ENCODE measurements at places on chromosomes 4 and X. TPM values are rescaled to one million over a fixed set of nuclear protein-coding genes. Genes with fewer than 3 reads are reported as not detected.

CCDC158 gene
- not detected for total RNA-seq

DNA sequence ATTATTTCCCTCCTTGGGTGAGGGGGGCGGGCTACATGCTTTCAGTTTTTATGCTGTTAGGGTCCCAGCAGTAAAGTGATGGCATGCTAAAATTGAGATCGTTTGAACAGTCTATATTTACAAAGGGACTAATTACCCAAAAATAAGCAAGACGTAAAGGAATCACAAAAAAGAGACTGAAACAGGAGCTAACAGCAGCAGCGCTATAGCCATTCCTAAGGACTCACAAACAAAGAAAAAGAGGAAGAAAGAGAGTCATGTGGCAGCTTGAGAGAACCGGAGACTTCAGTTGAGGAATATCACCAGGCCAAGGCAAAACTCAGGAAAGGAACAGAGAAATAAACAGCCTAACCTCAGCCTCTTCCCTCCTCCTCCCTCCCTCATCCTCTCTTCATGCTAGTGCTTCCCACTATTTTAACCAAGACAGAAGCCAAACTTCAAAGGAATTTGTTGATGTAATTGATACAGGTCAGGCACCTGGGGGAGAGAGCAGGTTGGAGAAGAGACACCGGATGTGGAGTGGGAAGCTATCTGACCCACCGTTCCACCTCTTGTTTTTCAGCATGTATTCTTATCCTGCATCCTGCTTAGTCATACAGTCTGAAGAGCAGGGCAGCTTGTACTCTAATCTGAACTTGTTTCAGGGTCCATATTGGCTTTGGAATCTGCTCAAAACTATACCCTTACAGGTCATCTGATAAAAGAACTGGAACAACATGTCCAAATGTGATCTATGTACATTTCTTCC lies 383.7 kb downstream of the NAF1 start:
- H3K36me3 ChIP-seq: no peaks in the 10 kb centered on the region
- no peak overlapping the region for H3K27ac ChIP-seq
- H3K4me3 ChIP-seq: no peak overlapping the region
- H3K4me1 ChIP-seq: peaks cover 6% of the 10 kb centered on the region

GRCh38 chr4:17920681-17921080 lies 100.9 kb downstream of the LCORL start:
- H3K4me1 ChIP-seq: no peaks in the 10 kb centered on the region
- H3K36me3 ChIP-seq: no peaks in the 10 kb centered on the region
- H3K4me3 ChIP-seq: no peak overlapping the region
- no peak for DNase-seq
- no peaks in the 10 kb centered on the region for H3K27me3 ChIP-seq
- no peak overlapping the region for H3K27ac ChIP-seq

DNA sequence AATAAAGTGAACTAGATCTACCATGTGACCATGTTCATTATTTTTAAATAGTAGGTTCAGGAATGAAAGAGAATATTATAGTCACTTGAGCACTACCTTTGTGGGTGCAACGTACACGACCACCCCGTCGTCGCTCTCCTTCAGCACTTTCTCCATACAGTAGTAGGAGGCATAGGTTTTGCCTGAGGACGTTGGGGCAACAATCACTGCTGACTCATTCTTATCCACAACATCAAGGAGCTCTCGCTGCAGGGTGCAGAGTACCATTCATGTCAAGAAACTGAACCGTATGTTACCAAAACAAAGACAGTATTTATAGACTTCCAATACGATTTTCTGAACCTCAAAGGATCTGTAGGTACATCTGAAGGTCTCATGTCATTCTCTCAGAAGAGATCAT lies 44.7 kb downstream of the DDX60 start:
- no peak for DNase-seq
- no peaks in the 10 kb centered on the region for H3K36me3 ChIP-seq
- H3K27ac ChIP-seq: no peak overlapping the region
- no peaks in the 10 kb centered on the region for H3K27me3 ChIP-seq
- no peaks in the 10 kb centered on the region for H3K4me1 ChIP-seq

GRCh38 chr4:47406408-47406807 lies 57.1 kb downstream of the COMMD8 start:
- no peaks in the 10 kb centered on the region for H3K36me3 ChIP-seq
- H3K27ac ChIP-seq: no peak overlapping the region
- no peak for DNase-seq
- H3K27me3 ChIP-seq: no peaks in the 10 kb centered on the region

GRCh38 chr4:142079959-142080358 lies 443.6 kb downstream of the IL15 start:
- H3K27me3 ChIP-seq: no peaks in the 10 kb centered on the region
- DNase-seq: no peak
- no peak overlapping the region for H3K4me3 ChIP-seq
- H3K4me1 ChIP-seq: no peaks in the 10 kb centered on the region

Measured in GM23338 (cell line).